ENCODE measurements at places on chromosomes 12 and 14.

- DNase-seq: no peak
Observed at GRCh38 chr12:64058541-64059265, 163.4 kb downstream of the KICS2 start.

GRCh38 chr12:114680604-114681069 lies 3.3 kb downstream of the TBX3 start:
- no peak for DNase-seq

DNA sequence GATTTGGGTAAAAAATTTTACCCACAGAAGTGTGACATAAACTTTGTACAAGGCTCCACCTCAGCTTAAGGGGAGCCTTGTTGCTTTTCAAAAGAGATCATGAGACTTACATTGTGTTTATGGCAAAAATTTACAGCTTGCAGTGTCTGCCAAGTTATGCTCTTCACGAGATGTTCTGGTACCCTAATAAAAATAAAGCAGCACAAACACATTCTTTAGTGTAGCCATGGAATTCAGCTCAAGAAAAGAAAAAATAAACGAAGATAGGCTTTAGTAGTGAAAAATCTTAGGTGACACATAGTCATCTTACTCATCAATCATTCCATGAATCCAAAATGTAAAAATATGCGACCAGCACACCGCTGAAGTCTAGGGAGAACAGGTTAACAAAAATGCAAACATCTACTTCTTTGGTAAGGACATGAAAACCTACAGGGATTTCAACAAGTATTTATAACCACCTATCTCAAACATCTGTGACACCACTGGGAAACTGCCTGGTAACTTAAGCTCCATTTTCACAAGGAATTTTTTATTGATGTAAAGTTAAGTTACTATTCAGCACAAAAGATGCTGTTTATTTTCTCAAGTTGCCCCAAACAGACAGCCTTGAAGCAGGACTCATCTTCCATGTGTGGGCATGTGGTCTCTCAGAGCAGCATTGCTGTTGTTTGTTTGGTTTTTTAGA lies 32.9 kb downstream of the DMAC2L start:
- DNase-seq: peak; percentile 68

DNA sequence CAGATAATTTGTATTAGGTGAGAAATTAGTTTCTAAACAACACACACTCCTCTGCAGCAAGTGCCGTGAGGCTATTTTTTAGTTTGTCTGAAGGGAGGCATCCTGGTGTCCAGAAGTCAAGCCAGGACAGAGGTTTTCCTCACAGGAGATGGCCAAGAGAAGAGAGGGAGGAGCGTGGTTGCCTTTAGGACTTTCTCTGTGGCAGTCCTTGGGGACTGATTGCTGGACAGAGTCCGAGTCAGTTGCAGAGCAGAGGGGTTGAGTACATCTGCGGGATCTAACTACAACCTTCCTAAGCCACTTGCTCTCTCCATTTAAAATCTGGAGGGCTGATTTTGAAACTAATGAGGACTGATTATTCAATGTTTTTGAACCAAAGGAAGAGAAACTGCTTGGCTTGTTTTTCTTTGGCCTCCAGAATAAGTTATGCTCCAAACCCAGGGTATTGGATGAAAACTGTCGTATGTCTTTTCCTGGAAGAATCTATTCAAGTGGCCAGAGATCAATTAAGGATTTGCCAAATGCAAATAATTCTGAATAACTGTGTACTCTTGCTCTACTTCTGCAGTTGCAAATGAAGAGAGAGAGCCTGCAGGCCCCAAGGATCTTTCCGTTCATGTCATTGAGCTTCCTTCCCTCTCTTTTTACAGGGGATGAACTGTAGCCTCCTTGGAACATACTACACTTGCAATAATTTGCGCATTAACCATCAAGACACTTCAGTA lies 1.2 kb downstream of the SLCO1C1 start:
- DNase-seq: no peak

DNA sequence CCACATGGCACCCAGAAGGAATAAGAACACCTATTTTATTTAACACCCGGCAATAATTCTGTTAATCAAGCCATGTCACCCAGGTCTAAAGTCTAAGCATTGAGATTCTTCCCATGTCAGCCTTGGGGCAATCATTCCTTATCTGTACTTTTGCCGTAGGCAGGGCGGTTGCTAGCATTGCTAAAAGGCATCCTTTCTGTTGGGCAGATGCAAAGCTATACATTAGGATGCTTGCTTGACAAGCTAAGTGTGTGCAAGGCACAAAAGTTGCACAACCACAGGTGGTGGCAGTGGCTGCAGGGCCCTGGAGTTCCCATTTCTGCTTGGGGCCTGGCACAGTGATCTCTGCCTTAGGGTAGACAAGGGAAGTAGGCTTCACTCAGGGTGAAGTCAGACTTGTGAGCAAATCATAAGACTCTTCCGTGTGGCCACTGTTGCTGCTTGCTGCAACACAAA lies 12.5 kb upstream of the GALNT6 start:
- DNase-seq: no peak

GRCh38 chr12:108507971-108508642 lies 7.0 kb upstream of the FICD start:
- no peak for DNase-seq

DNA sequence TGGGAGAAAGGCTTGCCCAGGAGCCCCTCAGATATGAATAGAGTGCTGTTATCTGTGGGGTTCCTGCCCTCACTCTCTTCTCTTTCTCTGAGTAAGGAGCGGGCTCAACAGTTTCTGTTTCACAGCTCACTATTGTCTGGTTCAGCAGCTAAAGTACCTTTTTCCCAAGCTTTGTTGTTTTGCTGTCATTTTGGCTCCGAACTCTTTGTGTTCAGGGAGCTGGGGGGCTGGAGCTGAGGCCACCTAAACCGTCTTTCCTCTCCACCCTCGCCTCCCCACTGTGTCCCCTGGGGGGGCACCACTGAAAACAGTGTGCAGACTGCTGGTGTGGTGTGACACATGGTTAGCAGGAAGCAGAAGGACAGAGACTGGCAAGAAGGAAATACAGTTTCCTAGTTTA lies 51.4 kb downstream of the FBXW8 start:
- no peak for DNase-seq

- DNase-seq: no peak
Observed at GRCh38 chr12:115984616-115985015, 292.9 kb downstream of the MED13L start.

- DNase-seq: no peak
Observed at GRCh38 chr14:96203116-96203515, 1.5 kb upstream of the BDKRB2 start.

- no peak for DNase-seq
Observed at GRCh38 chr14:45906257-45906656, 653.3 kb upstream of the MIS18BP1 start.

DNA sequence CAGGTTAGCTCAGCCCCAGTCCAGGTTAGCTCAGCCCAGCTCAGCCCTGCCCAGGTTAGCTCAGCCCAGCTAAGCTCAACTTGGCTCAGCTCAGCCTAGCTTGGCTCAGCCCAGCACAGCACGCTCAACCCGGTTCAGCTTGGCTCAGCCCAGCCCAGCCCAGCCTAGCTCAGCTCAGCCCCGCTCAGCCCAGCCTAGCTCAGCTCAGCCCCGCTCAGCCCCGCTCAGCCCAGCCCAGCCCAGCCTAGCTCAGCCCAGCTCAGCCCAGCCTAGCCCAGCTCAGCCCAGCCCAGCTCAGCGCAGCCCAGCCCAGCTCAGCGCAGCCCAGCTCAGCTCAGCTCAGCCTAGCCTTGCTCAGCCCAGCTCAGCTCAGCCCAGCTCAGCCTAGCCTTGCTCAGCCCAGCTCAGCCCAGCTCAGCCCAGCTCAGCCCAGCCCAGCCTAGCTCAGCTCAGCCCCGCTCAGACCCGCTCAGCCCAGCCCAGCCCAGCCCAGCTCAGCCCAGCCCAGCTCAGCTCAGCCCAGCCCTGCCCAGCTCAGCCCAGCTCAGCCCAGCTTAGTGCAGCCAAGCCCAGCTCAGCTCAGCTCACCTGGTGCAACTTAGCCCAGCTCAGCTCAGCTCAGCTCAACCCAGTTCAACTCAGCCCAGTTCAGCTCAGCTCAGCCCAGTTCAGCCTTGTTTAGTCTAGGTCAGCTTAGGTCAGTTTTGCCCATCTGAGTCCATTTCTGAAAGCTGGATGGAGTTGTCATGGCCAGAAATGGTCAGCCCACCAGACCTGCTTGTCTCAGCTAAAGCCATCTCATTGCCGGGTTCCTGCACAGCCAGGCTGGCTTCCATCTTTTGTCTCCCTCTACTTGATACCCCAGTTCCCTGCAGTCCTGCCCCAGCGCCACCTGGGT lies 333.6 kb downstream of the TMEM121 start:
- no peak for DNase-seq

GRCh38 chr12:80935111-80935510 lies 2.6 kb downstream of the LIN7A start:
- no peak for DNase-seq

GRCh38 chr12:109625131-109625559 lies 51.6 kb downstream of the MVK start:
- DNase-seq: no peak

DNA sequence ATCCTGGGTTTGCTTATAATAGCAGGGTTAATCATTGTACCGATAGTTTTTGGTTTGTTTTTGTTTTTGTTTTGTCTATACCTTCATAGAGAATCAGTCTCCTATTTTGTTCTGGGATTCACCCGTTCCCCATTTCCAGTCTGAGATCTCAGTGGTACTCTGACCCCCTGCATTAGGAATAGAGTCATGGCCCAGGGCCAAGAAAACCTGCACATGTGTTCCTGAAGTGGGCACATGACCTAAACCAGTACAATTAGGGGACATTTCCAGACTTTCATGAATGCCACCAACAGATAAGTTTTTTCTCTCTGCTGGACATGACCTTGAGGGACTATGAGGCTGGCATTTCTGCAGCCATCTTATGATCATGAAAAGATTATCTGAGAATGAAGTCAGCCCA lies 52.5 kb downstream of the MRPL42 start:
- no peak for DNase-seq

- peak; percentile 83 for DNase-seq
Observed at GRCh38 chr14:53953002-53953827, 3.4 kb downstream of the BMP4 start.

DNA sequence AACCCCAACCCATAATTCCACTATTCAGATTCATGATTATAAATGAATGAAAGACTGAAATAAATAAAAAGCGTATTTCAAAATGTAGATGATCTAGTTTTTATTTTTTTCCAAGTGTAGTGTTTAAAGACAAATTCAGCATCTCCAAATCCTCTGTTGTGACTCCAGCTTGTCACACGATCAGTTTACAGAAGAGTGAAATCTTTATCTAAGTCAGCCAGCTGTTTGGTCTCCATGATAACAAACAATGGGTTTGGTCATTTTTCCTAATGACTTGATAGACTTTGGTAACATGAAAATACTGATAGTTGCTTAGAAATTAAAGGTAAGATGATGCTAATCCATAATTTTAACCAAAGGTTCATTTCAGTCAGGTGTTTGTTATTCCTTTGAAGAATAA lies 114.5 kb upstream of the RASSF8 start:
- DNase-seq: no peak

DNA sequence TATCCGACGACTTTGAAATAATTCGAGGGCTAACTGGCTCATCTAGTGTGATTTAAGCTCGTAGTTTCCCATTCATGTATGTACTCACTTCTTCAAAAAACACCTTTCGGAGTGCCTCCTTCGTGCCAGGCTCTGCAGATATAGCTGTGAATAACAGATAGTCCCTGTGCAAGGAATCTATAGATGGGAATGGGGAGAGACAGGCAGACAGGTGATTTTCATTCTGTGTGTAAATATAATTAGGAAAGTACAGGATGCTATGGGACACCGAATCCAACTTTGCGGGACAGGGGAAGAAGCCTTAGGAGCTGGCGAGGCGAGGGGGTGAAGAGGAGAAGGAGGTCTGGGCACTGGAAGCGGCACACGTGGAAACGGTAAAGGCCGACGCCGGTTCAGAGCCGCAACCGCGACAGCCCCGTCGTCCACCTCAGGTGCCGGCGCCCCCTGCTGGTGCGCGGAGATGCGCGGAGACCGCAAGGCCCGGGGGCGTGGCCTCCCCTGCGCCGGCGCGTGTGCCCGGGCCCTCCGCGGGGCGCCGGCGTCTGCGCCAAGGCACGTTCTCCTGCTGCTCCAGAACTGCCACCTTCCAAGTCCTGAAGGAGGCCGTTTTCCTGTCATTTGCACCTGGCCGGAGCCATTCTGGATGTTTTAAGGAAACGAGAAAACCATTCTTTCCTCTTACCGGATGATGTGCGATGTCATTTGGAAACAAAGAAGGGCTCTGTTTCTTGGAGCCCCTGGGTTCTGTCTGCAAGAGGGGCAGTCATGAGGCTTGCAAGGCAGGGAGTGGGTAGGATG lies 18.0 kb upstream of the CACNA1C start:
- peak; percentile 78 for DNase-seq

DNA sequence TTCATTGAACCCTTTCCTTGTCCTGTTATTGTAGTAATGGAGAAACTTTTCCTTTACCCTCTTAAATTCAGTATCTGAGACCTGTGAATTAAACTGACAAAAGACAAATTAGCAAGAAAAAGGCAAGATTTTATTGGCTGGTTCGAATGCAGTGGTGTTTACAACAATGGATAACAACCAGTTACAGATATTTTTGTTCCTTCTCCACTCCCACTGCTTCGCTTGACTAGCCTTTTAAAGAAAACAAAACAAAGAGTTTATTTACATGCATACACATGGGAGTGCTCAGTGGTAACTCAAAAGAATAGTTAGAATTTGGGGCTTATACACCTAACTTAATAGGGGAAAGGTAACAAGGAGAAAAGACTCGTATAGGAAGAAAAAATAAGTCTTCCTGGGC lies 37.0 kb upstream of the HECTD1 start:
- DNase-seq: no peak

DNA sequence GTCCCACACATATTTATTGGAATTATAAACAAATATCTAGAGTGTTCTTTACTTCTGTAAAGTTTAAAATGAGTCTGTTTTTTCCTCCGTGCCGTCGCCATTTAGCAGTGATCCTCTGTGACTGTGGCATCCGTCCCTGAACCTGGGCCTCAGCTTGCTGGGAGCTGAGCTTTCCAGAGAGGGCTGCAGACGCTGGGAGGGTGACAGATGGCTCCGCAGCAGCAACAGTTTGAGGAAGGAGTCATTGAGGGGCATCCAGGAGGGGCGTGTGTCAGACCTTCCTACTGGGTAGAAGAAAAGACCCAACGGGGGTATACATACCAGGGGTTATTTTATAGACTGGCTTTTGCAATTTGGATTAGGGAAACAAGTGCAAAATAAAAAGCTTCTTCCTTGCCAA lies 47.9 kb downstream of the NEUROD4 start:
- DNase-seq: no peak

DNA sequence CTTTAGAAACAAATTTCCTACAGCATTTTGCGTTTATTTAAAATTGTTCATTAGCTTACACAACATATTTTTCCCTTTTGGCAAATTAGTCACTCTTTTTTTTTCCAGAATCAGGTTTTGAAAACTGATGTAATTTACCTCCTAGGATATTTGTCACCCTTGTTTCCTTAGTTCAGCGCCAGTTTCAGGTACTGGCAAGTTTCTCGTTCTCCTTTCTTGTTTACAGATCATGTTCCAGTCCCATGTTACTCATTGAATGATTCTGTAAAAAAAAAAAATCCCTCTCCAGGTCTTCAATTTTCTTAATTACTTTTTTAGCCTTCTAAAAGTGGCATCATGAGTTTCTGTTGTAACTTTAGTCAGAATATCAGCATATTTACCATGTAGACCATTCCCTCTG lies 2.7 kb downstream of the PPP4R4 start:
- DNase-seq: no peak

- DNase-seq: no peak
Observed at GRCh38 chr12:107306141-107306659, 212.9 kb upstream of the CRY1 start.

GRCh38 chr14:70771781-70772212 lies 37.5 kb downstream of the MAP3K9 start:
- DNase-seq: peak; percentile 4

GRCh38 chr14:66056268-66056907 lies 429.8 kb upstream of the CCDC196 start:
- DNase-seq: no peak

GRCh38 chr12:104410786-104411185 lies 46.0 kb upstream of the CHST11 start:
- DNase-seq: no peak

All from fibroblast of skin of scalp (primary cell).